ENCODE measurements at places on chromosomes 4 and X. TPM values are rescaled to one million over a fixed set of nuclear protein-coding genes. Genes with fewer than 3 reads are reported as not detected.

- DNase-seq = no peak
These were observed 296.3 kb downstream of the PCDH7 start for GRCh38 chr4:31016322-31017061.

- no peak for DNase-seq
These were observed 183.1 kb upstream of the FAT1 start for GRCh38 chr4:186906722-186907121.

GRCh38 chr4:122612540-122612939 is 8.3 kb downstream of the IL21 start:
- no peak for DNase-seq

- DNase-seq = no peak
These were observed 129.6 kb upstream of the HCCS start for GRCh38 chrX:10981506-10981905.

The FAM114A1 gene
- total RNA-seq = 0.24 TPM

The SSX4 gene
- total RNA-seq = not detected

The TMSB15C gene
- 2.1 TPM for total RNA-seq

The UGT2B10 gene
- total RNA-seq = not detected

The DRD5 gene
- total RNA-seq = not detected

The CFAP99 gene
- not detected for total RNA-seq
